ENCODE measurements at places on chromosomes 3 and 15.

DNA sequence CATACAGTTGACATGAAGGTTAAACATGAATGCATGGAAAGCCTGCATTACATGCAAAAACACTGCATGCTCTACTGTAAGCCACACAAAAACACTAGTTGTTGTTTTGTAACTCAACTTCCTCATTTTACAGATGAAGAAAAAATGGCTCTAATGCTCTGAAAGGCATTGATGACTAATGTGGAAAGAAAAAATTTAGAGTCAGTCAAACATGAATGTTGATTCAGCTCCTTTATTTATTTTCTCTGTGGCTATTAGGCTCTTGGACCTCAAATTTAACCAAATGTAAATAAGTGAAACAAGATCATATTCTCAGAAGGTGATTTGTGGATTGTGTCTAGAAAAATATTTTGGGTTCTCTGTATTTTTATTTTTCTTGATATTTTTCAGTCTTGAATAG is 336.7 kb upstream of the ZNF717 start:
- DNase-seq: no peak

DNA sequence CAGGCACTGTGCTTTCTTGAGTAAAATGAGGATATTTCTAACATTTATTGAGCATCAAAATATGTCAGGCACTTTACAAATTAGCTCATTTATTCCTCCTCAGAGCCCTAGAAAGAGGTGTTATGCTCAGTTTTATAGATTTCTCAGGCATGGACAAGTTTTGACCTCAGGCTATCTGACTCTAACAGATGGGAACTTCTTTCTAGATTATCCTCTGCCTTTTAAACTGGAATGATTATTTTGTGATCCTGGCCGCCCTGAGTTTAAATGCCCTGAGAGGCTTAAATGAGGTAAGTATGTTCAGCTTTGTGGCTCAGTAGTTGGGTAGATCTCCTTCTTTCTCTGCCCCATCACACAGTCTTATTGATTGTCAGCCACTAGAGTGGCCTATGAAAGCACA is 32.3 kb upstream of the ATP1B3 start:
- DNase-seq: no peak

DNA sequence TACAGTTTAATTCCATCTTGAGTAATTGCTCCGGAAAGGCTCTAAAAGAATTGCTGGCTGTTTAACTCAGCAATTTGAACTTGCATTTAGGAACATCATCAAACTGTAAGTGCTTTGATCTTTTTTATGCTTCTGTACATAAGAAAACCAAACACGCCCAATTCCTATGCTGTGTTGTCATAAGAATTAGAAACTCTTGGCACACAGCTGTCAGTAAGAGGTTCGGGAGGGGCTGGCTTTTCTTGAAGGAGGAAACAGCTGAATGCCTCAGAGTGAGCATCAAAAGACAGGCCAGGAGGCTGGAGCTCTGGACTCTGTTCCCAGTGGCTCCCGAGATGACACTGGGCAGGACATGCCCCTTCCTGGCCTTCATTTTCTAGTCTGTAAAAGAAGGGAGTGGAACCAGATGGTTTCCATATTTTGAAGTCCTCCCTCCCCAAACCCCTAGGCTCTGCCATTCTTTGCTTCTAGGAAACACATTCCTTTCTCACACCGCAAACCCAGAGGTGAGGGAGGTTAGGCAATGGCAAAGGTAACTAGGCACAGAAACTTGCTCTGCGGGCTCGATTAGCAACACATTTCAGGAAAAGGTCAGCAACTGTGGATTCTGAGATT is 73.7 kb upstream of the DLG1 start:
- peak; percentile 87 for DNase-seq

DNA sequence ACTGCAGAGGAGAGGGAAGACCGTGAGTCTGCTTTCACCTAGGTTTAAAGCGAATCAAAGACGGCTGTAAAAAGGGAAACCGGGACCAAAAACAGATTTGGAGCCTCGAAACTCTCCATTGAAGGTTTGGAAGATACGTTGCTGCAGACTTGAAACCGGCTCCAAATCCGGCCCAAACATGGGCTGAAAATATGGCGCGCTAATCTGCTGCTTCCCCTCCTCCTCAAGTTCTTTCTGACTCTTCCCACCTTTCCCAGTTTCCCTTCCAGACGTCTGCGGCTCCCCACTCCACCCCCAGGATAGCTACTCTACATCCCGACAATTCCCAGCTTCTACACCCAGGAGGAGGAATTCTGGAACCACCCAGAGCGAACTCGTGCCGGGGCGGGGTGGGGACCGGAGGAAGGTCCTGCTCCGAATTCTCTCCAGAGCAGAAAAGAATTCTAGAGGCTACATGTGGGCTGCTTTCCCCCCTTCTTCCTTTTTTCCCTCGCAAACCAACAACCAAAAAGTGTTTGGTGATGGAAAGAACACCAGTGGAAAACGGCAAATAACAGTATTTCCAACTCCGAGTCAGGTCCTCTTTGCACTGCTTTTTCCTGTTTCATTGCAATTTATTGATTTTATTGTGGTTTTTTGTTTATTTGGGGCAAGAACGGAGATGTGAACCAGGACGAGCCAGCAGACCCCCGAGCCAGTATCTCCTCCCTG is 8.5 kb downstream of the EOMES start:
- DNase-seq: no peak

DNA sequence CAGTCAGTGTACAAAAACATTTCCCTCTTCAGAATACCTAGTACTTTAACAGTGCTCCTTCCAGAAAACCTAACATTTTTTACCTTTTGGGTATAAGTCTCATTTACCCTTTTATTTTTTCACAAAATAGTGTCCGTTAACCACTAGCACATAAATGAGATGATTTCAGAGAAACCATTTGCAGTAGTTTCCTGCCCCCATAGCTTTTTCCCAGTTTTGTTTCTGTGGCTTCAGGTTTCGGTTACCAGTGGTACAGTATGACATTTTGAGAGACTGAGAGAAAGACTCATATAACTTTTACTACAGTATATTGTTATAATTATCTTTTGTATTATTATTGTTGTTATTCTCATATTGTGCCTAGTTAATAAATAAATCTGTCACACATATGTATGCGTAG is 6.2 kb upstream of the RBMS3 start:
- DNase-seq: no peak

- DNase-seq: peak; percentile 50
Observed at GRCh38 chr3:135970506-135971116, 5.1 kb downstream of the PPP2R3A start.

DNA sequence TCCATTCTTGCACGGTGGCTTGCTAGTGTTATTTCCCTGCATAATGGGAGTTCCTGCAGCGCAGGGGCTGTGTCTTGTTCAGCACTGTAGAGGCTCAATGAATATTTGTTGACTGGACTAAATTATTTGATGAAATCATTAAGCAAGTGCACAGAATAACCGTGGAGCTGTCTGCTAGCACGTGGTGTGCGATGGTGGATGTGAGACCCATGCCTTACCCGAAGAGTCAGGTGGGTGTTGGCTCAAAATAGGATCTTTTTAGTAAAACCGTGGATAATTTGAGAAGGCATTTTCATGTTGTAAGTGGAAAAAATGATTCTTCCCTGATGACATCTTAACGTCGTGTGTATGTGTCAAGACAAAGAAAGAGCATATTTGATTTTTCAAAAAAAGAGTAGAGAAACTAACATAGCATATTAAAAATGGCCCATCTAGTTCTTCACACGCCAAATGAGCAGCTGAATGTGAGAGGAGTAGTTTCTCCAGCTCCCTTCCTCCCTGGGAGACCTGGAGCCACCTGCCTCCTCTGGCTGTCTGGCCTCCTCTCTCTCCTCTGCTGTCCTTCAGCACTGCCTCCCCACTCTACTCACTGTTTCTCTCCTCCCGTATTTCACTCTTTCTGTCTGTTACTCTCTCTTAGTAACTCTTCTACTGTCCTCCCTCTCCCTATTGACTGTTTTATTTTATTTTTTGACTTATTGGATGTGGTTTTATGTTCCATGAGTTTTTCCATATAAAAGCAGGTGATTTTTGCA is 6.3 kb downstream of the FAM81A start:
- DNase-seq: no peak

DNA sequence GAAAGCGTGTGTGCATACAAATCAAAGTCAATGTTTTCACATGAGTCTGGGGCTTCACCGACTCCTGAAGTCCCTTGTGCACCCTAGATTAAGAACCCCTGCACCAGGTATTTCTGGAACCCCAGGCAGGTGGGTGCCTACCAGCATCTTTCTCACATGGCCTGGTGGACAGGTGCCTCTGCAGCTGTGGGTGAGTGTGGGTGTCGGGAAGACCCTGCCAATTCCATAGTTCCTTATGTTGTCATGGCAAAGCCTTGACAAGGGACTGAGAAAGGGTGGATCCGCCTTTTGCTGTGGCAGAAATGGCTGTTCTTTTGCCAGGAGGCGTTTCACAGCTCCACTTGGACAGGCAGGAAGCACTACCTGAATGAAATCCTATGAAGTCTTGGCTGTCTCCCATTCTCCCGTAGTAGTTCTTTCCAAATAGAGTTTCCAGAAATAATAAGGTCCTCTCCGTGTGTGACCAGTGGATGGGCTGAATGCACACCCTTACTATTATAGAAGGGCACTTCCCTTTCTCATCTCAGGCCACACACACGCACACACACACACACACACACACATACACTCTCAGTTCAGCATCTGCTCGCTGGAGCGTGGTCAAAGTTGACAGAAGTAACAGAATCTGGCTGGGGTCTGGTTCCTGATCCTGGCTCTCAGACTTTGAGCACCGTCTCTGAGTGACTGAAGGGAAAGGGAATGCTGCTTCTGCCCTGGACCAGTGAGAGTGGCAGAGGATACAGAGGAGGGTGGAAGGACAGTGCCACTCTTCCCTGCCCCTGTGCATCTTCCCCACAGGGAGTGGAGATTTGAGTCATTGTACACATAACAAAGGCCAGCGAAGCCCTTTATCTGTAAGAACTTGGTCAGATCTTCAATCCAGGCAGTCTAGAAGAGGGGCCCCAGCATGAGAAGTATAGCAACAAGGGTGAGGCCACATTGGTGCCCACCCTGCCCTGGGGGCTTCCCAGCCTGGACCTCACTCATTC is 38.7 kb downstream of the PDIA5 start:
- DNase-seq: no peak

- DNase-seq: peak; percentile 8
Observed at GRCh38 chr15:43872416-43873020, 45.7 kb downstream of the WDR76 start.

- no peak for DNase-seq
Observed at GRCh38 chr15:44584162-44584749, 47.3 kb downstream of the EIF3J start.

DNA sequence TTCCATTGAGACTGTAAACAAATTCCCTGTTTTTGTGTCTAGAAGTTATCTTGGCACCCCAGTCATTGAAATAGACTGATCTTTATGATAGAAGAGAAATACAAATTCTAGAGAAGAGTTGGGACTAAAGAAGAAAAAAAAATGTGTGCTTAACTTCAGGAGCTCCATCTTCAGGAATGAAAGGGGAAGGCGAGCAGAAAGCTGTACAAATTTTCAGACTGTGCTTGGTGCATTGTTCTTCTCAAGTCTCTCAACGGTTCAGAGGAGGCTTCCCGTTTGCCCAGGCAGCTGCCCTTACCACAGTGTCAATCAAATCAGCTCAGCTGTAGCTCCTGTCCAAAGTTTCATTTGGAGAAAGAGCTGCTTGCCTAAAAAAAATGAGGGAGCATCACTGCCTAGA is 41.7 kb downstream of the OXSM start:
- no peak for DNase-seq

DNA sequence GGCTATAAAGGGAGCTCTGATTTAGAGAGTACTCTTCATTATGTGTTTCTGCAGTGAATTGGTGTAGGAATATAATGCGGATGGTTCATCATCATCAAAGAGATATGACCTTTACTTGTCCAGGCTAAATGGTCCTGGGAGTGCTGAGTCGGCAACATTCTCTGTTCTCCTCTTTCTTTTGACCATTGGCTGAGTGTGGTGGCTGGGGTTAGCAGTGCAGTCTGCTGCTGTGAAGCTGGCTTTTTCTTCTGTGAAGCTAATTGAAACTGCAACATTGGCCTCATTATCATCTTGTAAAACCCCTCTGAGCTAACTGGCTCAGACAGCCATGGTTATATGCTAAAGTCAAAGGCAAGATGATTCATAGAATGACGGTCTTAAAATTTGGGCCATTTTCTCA is 83.8 kb downstream of the THRB start:
- DNase-seq: no peak

- no peak for DNase-seq
Observed at GRCh38 chr3:197942956-197943556, 6.9 kb upstream of the RPL35A start.

DNA sequence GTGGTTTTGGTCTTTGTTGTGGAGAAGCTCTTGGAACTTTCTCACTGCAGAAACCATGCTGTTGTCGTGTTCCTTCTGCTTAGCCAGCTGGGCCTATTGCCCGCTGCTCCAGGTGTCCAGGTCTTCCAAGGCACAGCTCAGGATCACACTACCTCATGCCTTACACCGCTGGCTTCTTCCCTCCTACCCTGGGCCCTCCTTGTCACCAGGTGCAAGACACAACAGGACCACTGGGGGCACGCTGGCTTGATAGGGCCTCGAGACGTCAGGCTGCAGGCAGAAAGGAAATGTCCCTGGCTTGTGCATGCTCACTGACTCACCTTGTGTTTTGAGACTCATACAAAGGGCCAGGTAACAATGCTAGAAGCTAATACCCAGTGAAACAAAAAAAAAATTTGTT is 32.3 kb downstream of the PAQR9 start:
- DNase-seq: no peak

GRCh38 chr3:152319831-152320617 is 51.3 kb downstream of the MBNL1 start:
- no peak for DNase-seq

- DNase-seq: no peak
Observed at GRCh38 chr15:72932472-72932871, 119.8 kb upstream of the NEO1 start.

DNA sequence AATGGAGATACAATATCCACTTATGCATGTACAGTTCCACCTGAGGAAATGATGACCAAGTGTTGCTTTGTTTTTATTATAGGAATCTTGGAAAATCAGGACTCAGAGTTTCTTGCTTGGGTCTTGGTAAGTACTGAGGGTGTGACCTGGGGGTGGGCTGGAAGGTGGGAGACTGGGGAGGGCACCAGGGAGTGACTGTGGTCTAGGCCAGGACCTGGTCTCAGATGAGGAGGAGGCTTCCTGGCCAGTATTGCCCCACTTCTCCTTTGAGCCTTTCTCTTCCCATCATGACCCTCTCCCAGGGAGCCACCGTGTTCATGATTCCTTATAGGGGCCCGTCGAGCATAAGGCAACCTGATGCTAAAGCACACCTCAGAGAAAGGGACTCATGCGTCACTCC is 133.4 kb downstream of the SSR3 start:
- DNase-seq: no peak

GRCh38 chr15:74421302-74422245 is 12.2 kb downstream of the SEMA7A start:
- DNase-seq: no peak

DNA sequence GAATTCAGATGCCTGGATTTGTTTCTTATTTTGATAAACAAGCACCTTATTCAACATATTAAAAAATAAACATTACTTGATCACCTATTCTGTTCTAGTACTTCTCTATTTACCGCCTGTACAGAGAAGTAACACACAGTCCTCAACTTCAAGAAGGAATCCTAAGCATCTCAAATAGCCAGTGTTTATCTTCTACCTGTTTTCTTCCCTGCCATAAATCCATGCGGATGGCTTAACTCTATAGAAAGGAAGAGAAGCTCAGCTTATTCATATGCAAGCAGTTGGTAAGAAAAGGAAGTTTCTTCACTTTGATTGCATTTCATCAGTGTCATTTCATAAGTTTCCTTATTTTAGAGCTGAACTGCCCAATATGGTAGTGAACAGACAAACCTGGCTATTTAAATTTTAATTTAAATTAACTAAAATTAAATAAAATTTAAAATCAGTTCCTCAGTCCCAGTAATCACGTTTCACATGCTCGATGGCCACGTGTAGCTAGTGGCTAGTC is 210.0 kb upstream of the PEX5L start:
- DNase-seq: no peak
